GM12878 (cell line): ENCODE measurements at places on chromosomes 7 and 10.

DNA sequence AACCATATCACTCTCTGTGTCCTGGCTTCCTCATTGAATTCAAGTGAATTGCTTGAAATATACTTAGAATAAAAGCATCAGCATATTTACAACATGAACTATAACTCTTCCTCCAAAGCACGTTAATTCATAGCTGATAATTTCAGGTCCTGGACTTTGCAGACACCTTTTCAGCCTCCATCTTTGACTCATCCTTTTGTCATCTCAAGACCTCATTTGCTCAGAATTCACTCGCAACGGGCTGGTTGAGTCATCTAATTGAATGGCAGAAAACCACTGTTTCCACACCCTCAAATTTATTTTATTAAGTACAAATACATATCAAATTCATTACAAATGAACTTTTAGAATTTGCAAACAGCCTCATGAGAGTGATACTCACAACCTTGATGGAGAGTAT, 545.7 kb downstream of the GATA3 start:
- DNase-seq = no peak

- no peak for DNase-seq
Measured at GRCh38 chr10:60041489-60042133, 135.3 kb upstream of the CCDC6 start.

DNA sequence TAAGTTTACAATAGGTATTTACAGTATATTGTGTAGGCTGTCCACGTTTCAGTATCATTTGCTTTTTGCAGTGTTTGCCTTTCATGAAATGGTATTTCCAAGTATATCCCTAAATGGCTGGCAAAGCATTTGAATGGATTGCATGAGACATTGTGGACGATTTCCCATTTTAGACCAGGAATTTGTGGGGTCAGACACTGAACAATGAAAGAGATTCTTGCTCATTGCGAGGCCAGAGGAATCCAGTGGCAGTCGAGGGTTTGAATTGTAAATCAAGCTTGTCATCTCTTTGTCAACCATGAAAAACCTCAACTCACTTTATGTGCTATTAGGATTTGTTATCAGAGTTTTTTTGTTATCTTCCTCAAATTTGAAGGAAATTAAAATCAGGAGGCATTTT, 70.8 kb downstream of the CREB5 start:
- no peak for DNase-seq

- no peak for DNase-seq
Measured at GRCh38 chr10:20085115-20085514, 268.9 kb downstream of the PLXDC2 start.

GRCh38 chr7:98913026-98913425, 34.7 kb downstream of the TRRAP start:
- DNase-seq = no peak

DNA sequence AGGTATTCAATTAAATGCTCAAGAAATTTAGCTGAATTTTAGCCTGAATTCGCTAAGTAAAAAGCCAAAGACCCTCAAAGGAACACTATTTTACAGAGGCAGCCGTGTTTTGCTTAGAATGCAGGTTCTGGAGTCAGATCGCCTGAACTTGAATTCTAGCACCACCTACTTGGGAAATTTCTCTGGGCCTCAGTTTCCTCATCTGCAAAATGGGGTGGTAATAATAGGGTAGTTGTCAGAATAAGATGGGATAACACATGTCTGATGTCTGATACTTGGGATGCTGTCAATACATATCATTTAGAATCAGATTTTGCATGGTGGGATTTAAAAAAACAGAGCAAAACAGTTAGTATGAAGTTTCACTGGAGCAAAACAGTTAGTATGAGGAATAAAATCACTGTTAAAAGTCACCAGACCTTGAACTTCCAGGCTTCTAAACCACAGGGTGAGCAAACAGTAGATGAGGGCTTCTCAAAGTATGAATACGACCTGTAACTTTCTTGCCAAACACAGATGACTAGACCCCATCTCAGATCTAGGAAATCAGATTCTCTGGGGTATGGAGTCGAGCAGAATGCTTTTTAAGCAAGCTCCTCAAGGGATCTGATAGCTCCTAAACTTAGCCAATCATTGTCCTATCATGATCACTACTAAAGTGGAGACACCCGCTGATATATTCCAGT, 75.4 kb downstream of the ATXN7L1 start:
- no peak for DNase-seq

DNA sequence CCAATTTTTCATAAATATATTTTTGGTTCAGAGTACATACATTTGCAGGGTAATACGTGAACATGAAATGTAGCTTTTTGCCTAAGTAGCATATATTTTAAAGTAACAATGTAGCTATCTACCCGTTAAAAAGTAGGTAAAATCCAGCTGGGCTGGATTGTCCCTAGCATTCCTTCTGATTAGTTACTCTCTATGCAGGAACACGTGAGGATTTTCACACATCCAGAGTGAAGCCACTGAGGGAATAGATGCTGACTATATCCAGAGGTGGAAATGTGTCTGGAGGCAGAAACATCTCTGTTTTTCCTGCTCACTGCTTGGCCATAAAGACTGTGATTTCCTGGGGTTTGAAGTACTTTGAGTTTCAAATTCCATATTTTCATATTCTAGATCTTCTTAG, 338.9 kb upstream of the KIAA1217 start:
- DNase-seq = no peak

GRCh38 chr7:100951172-100951571, 1.8 kb downstream of the MUC3A start:
- DNase-seq = no peak

- DNase-seq = no peak
Measured at GRCh38 chr7:152051968-152052367, 26.5 kb downstream of the GALNT11 start.

- no peak for DNase-seq
Measured at GRCh38 chr7:16649196-16649595, 3.2 kb downstream of the BZW2 start.

DNA sequence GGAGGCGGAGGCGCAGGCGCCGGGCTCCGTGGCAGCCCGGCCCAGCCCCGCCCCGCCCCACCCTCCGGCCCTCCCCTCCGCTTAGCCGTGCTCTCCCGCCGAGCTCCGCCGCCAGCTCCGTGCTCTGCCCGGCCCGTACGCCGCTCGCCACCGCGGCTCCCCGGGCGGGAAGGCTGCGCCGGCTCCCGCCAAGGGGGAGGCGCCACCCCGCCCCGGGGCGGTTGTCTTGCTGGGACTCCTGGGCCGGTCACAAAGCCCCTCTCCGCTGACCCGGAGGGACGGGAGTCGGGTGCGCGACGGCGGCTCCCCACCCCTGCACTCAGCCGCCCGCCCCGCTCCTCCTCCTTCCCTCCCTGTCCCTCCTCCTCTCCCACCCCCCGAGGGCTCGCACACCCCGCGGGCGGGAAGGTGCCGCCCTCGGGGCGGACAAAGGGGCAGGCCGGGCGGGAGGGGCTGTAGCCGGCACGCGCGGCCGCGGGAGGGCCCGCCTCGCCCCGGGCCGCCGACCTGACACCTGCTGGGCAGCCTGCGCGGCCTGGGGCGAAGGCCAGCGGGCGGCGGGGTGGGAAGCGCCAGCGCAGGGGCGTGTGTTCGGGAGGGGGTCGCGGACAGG, 11.5 kb upstream of the SP8 start:
- no peak for DNase-seq

DNA sequence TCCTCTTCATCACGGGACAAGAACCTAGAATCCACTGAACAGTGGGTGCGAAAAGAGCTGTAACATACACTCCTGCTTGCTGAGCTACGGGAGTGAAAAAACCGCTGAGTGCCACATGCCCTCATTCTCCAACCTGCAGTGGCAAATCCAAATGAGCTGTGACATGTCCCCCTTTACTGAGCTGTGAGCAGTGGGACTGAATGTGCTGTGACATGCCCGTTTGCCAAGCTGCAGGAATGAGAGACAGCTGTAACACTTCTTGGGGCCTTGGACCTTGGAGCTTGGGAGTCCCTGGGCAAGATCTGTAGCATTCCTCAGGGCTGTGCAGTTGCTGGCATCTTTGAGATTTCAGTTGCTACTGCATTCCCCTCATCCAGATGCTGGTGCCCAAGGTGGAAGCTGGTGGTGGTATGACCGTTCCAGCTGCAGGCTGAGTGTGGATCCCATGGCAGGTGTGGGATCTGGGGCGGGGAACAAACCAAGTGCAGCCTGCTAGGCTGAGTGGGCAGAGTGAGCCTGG, 85.0 kb downstream of the TMEM106B start:
- DNase-seq = no peak

GRCh38 chr10:94549221-94549620, 3.6 kb downstream of the HELLS start:
- no peak for DNase-seq

DNA sequence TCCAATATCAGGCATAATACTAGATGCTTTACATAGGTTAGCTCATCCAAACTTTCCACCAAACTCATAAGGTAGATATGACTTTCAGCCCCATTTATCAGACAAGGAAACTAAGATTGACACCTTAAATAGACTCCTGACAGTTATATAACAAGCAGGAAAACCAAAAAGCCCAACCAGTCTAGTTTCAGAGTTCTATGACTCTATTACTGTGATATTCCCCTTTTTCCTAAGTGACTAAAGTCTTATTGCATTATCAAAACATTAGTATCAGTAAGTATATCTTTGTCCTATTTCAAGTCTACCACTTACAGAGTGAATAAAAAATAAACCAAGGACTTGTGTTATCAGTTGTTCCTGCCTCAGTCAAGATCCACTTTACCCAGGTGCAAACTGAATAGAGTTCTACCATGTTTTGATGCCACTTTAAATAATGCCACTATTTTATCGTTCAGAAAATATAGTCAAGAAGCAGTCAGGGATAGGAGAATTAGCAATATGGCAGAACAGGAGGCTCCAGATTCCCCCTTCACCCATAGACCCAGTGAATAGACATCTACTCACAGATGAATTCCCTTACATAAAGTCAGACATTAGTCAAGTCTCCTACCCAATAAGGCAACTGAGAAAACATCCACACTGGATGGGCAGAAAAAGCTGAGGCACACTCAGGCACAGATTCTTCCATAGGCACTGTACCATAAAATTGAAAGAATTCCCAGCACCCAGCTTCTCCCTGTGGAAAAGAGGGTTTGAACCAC, 74.1 kb downstream of the CRPPA start:
- DNase-seq = no peak

DNA sequence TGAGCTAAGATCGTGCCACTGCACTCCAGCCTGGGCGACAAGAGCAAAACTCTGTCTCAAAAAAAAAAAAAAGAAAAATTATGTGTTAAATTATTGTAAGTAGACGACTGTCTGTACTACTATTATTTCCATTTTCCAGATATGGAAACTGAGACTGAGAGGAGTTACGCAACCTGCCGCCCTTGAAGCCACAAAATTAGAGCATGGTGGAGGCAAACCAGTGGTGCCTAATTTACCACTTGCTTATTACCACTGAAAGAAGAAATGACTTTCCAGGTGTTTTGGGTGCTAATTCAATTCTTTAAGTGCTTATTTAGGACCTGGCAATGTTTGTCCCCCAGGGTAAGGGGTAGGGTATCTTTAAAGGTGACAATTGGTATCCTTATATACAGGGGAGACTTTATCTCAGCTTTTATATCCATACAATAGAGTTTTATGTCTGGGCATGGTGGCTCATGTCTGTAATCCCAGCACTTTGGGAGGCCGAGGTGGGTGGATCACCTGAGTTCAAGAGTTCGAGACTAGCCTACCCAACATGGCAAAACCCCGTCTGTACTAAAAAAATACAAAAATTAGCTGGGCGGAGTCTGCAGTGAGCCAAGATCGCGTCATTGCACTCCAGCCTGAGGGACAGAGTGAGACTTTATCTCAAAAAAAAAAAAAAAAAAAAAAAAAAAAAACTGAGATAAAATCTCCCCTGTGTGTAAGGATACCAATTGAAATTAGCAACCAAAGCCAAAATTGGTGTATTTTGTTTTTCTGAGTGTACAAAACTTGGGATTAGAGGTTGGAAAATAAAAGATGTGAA, 16.6 kb upstream of the CAMK1D start:
- no peak for DNase-seq

GRCh38 chr7:30726296-30727006, 25.5 kb upstream of the INMT start:
- DNase-seq = no peak

DNA sequence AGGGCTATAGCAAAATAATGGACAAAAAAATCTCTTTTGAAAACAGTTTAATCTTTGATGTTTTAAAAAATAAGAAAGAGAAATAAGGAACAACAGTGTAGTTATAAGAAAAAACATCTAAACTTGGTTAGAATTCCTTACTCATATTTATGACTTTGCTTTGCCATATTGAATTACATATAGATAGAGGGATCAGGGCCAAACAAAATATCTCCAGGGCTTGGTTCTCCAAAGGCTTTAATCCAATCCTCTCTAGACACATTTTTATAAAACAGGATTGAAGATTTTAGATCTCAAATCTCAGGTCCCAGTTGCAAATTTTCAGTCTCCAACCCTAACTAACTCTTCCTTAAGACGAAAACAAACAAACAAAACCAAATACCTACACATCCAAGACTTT, 72.6 kb upstream of the RHOBTB1 start:
- no peak for DNase-seq

- DNase-seq = no peak
Measured at GRCh38 chr10:112213836-112214235, 30.3 kb upstream of the GPAM start.

DNA sequence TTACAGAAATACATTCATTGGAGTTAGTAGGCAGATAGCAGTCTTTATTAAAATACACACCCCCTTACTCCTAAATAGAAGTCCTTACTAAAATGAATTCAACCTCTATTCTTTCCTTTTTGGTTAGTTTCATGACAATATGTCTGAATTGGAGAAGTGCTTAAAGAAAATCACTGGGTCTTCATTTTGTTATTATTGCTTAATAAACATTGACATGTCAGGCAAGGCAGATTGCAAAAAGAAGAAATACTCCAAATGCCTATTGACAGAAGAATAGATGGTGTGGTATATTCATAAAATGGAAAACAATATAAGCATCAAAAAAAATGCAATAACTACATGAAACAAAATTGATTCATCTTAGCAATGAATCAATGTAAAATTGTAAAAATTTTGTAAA, 135.5 kb downstream of the TMEM26 start:
- DNase-seq = no peak

DNA sequence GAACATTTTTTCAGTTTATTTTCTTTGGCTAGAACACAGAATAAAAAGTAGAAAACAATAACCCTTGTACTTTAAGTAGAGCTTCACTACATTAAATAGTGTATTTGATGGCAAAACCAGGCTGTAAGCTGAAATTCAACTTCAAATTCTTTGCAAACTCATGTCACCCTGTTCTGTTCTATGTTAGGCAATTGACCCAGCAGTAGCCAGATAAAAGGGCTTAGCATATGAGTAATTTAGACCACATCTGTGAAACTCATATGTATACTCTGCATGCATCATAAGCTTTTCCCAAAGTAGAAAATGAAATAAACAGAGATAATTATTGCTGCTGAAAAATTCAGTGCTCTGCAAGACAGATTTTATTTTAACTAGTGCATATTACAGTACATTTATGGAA, 150.2 kb downstream of the GNAI1 start:
- DNase-seq = no peak

GRCh38 chr7:49486974-49487829, 286.2 kb upstream of the VWC2 start:
- no peak for DNase-seq

GRCh38 chr7:142250705-142251104, 7.2 kb downstream of the PRSS58 start:
- no peak for DNase-seq

- no peak for DNase-seq
Measured at GRCh38 chr10:27512548-27512947, 8.4 kb downstream of the RAB18 start.

GRCh38 chr10:112446055-112446854, 459 bp downstream of the ZDHHC6 start:
- DNase-seq = no peak

- no peak for DNase-seq
Measured at GRCh38 chr7:25289518-25289917, 61.2 kb upstream of the NPVF start.

- DNase-seq = no peak
Measured at GRCh38 chr7:154929006-154929726, 73.8 kb downstream of the PAXIP1 start.
